ENCODE measurements at places on chromosomes 2 and 18. TPM values are rescaled to one million over a fixed set of nuclear protein-coding genes. Genes with fewer than 3 reads are reported as not detected.
A peak's percentile ranks its signal among the peaks of the same experiment; 100 is the strongest.

- DNase-seq: no peak
These were observed 82.0 kb downstream of the GPD2 start for GRCh38 chr2:156518138-156518537.

DNA sequence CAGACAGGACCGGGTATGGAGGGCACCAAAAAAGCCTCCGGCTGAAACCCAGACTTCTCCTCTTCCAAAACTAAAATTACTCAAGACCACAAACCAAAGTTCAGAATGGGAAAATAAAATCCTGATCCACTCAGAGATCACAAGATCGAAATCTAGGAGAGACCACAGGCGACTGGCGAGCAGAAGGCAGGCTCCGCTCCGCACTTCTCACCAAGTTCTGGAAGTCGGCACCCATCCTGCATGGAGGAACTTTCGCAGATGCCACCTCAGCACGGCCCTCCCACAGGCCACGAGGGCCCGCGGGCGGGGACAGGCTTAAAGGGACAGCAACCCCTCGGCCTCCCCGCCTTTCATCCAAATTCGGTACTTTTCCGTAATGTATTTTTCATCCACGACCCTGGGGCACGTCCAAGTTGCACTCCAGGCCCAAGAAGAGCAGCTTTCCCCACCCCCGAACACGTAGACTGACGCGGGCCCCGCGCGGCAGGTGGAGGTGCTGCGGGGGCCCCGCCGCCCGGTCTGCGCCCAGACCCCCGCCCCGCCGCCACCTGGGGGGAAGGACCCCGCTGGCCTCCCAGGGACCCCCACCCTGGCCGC, 43.7 kb downstream of the HDLBP start:
- peak; percentile 80 for DNase-seq

DNA sequence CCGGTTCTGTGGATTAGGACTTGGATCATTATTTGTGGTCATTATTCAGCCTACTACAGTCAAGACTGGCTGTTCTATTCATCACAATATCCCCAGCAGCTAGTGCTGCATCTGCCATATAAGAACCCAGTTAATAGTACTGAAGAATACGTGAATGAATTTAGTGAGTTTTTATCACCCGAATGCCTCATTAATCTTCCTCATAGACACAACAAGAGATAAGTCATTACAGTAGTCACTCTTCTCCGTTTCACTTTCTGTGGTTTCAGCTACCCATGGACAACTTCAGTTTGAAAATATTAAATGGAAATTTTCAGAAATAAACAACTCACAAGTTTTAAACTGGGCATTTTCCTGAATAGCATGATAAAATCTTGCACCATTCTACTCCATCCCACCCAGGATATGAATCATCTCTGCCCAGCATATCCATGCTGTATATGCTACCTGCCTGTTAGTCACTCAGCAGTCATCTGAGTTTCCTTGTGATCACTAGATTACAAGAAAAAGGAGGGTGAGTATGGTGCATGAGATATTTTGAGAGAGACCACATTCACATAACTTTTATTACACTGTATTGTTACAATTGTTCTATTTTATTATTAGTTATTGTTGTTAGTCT, 363.7 kb upstream of the CHAC2 start:
- no peak for DNase-seq

- DNase-seq: no peak
These were observed 69.1 kb downstream of the HS6ST1 start for GRCh38 chr2:128249555-128249954.

DNA sequence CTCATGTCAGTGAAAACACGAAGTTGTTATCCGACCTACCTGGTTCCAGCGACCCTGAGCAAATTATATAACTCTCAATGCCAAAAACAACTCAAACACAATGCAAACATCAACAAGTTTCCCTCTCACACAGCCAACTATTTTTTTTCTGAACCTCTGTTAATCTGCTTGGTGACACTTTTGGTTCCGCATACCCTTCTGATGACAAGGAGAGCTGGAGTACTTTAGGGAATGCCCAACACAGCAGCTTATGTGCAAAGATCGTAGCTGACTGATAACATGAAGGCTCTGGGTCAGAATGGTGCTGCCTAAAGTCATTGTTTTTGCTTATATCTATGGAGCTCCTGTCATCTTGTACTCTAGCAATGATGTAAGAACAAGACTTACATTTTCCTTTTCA, 72.7 kb upstream of the CCDC68 start:
- DNase-seq: no peak

DNA sequence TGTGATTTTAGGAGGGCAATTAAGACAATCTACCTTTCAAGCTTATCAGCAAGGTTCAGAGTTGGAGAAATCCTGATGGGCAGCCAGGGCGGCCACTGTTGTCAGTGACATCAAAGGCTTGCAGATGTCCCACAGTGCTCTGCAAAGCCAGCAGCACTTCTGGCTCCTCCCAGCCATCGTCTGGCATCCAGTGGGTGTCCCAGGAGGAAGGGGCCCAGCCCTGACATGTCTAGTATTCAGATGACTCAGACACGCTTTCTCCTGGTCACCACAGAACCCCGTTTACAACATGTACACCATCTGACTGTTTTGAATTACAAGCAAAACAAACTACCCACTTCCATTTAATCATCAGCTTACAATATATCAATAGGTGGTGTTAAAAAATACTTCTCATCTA, 61.4 kb downstream of the CYRIA start:
- DNase-seq: no peak

GRCh38 chr2:190685333-190685732, 36.5 kb downstream of the NAB1 start:
- DNase-seq: no peak

DNA sequence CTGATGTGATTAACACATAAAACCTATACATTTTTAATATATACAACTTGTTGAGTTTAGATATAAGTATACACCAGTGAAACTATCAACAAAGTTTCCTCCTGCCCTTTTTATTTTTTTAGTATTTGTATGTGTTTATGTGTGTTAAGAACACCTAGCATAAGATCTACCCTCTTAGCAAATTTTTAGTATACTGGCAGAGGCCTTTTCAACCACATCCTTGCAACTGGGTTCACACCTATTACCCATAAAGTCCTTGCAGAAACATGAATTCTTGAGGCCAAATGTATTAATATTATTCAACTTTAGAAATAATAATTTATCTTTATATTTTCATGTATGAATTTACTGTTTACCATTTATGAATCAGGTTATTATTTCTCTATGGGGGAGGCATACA, 119.7 kb upstream of the CRIM1 start:
- no peak for DNase-seq

- no peak for DNase-seq
These were observed 171.2 kb downstream of the CPS1 start for GRCh38 chr2:210727549-210727948.

- no peak for DNase-seq
These were observed 3.8 kb upstream of the OSR1 start for GRCh38 chr2:19362094-19362754.

DNA sequence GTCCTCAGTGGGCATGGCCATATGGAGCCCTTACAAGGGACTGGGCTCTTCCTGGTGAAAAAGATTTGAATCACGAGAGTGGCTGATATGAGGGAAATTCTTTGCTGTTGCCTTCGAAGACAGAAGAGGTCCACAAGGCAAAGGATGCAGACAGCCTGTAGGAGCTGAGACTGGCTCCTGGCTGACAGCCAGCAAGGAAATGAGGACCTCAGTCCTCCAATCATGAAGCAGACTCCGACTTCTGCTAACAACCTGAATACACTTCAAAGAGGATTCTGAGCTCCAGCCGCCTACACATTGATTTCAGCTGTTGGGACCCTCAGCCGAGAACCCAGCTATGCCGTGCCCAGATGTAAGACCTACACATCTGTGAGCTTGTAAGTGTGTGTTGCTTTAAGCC, 3.0 kb upstream of the ST8SIA5 start:
- peak; percentile 15 for DNase-seq

- no peak for DNase-seq
These were observed 38.6 kb upstream of the NCOA1 start for GRCh38 chr2:24452502-24452885.

DNA sequence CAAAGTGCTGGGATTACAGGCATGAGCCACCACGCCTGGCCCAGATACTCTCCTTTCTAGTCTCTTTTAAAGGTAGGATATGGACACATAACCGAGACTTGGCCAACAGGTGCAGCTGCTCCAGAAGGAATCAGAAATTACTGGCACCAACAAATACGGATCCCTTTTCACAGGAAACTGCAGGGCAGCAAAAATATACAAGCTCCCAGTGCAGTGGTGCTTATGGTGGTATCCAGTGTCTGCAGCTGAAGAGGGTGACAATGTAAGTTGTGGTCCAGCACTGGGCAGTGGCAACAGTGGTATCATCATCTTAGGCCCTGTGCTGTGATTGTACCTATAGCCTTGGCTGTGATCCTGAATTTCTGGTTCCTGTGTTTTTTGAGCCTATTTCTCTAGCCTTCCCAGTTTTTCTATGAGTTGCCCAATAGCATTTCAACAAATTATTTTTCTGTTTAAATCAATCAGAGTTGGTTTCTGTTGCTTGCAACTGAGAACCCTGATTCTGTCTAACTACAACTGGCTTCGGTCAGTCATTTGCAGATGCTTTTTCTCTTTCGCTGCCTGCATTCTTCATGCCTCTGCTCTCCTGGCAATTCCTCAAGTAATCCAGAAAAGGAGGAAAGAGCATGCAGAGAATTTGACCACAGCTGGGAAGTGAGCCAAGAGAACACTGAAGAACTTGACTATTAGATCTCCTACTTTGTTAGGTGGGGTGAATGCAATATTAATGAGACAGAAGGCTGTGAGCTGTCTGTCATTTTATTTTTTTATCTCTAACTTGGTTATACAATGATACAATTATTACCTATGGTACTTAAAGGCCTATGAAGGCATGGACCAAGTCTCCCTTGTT, 30.8 kb upstream of the EML4 start:
- DNase-seq: peak; percentile 91

GRCh38 chr2:239612133-239612532, 211.3 kb upstream of the HDAC4 start:
- no peak for DNase-seq

GRCh38 chr2:71130905-71131244, 441 bp downstream of the MPHOSPH10 start:
- DNase-seq: no peak

GRCh38 chr2:233706720-233707119, 6.0 kb upstream of the UGT1A5 start:
- DNase-seq: no peak

GRCh38 chr2:11789243-11789642, 42.8 kb downstream of the LPIN1 start:
- no peak for DNase-seq

DNA sequence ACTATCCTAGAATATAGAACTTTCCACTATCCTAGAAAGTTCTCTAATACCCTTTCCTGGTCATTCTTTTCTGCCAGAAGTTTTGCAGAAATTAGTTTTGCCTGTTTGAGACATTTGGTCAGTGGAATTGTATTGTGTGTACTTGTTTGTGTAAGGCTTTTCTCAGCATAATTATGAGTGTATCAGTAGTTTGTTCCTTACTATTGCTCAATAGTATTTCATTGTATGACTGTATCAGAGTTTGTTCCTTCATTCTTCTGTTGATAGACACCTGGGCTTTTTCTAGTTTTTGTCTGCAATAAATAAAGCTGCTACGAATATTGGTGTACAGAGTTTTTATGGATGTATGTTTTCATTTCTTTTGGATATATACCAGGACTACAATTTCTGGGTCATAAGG, 27.2 kb downstream of the CCDC138 start:
- no peak for DNase-seq

DNA sequence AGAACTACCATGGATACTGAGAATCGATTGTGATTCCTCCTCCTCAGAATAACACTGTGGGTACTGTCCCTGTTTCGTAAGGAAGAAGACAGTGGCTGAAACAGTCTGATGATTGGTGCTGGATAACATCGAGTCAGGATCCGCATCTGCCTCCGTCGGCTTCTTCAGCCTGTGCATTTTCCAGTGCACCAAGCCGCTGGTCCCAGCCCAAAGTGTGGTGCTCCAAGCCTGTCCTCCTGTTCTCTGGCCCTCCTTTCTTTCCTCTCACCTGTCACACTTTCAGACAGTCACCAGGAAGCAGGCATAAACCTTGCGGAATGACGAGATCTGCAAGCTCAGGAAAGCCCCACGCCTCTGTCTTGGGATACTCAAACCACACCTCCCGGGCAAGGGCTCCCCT, 30.6 kb downstream of the PTGR3 start:
- DNase-seq: no peak

- DNase-seq: no peak
These were observed 362.5 kb upstream of the TNP1 start for GRCh38 chr2:217222309-217222910.

- no peak for DNase-seq
These were observed 14.6 kb downstream of the TTR start for GRCh38 chr18:31606265-31606664.

DNA sequence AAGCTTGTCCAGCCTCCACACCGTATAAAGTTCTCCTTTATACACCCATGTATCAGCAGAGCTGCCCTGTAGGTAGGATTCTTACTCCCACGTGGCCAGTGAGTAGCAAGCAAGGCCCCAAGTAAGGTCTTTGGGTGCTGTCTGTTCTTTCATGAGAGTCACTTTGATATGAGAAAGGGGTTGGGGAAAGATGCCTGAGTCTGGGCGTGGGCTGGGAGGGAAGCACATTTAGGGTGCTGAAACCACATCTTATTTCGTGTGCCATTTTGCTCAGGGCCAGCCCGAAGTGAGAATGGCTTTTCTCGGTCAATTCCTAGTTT, 436 bp upstream of the ITPRIPL1 start:
- no peak for DNase-seq

DNA sequence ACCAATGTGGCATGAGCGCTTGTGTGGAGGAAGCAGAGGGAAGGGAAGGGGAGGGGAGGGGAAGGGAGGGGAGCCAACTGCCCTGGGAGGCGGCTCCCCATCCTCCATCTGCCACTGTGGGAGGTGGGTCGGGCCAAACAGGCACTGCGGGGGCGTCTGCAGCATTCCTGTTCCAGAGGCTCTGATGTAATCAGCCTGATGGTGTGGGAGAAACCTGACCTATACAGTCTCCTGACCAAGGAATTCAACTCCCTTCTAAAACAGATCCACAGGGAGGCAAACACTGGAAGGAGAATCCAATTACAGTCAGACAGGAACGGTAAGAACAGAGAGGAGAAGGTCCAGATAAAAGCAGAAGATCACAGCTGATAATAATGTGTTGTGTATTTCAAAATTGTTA, 88.8 kb downstream of the CD8B2 start:
- peak; percentile 48 for DNase-seq

GRCh38 chr18:41767960-41768359, 187.1 kb upstream of the PIK3C3 start:
- no peak for DNase-seq

Gene C2orf74
- total RNA-seq: 16.4 TPM

Gene DNER
- 0.15 TPM for total RNA-seq

Gene KLHL14
- total RNA-seq: not detected

Gene SLC11A1
- total RNA-seq: 0.36 TPM

Gene DLX1
- total RNA-seq: 13.5 TPM

Gene SIX3
- 2.0 TPM for total RNA-seq

Gene ABHD1
- total RNA-seq: not detected

Gene RELCH
- total RNA-seq: 16.5 TPM

Gene G6PC2
- not detected for total RNA-seq

Gene HOXD9
- total RNA-seq: 4.4 TPM

Gene PIEZO2
- total RNA-seq: 0.32 TPM

Gene PLEKHM3
- total RNA-seq: 6.1 TPM

All from SJCRH30 (cell line).